ENCODE measurements at places on chromosomes 12 and 14. TPM values are rescaled to one million over a fixed set of nuclear protein-coding genes. Genes with fewer than 3 reads are reported as not detected.

GRCh38 chr12:113432986-113433385 lies 10.8 kb downstream of the SDSL start:
- DNase-seq, result no peak

DNA sequence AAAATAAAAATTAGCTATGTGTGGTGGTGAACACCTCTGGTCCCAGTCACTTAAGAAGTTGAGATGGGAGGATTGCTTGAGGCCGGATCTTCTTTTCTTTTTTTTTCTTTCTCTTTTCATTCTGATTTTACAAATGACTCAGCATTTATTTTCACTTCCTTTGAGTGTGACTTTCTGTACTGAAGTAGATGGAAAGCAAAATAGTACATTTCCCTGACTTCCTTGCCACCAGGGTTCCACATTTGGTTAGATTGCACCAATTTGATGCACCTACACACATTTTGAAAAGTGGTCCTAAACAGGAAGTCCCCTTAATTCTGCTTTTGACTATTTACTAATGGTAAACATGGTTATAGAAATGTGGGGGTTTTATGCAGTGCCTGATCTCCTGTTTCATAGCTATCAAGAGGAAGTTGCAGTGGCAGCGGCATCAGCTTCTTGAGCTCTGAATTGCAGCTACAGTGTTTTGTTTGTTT lies 13.0 kb upstream of the LEMD3 start:
- DNase-seq, result no peak

DNA sequence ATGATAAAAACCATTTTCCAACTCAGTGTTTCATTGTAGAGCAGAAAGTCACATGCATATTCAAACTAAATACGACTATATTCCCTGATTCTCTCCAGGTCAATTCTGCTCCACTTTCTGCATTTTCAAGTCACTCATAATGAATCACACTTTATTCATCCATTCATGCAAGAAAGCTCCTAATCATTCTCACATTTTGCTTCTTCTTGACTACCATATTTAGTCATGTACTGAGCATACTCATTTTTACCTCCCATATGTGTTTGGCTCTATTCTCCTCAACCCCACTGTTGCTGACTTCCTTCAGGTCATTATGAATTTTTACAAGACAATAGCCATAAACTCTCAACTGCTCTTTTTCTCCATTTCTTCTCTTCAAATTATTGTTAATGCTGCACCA lies 43.4 kb upstream of the PIK3C2G start:
- no peak for DNase-seq

Gene RDH12
- not detected for total RNA-seq

GRCh38 chr14:42671636-42672035 lies 1065.0 kb downstream of the LRFN5 start:
- DNase-seq, result no peak

GRCh38 chr12:93569301-93569655 lies 3.2 kb upstream of the SOCS2 start:
- DNase-seq, result no peak

DNA sequence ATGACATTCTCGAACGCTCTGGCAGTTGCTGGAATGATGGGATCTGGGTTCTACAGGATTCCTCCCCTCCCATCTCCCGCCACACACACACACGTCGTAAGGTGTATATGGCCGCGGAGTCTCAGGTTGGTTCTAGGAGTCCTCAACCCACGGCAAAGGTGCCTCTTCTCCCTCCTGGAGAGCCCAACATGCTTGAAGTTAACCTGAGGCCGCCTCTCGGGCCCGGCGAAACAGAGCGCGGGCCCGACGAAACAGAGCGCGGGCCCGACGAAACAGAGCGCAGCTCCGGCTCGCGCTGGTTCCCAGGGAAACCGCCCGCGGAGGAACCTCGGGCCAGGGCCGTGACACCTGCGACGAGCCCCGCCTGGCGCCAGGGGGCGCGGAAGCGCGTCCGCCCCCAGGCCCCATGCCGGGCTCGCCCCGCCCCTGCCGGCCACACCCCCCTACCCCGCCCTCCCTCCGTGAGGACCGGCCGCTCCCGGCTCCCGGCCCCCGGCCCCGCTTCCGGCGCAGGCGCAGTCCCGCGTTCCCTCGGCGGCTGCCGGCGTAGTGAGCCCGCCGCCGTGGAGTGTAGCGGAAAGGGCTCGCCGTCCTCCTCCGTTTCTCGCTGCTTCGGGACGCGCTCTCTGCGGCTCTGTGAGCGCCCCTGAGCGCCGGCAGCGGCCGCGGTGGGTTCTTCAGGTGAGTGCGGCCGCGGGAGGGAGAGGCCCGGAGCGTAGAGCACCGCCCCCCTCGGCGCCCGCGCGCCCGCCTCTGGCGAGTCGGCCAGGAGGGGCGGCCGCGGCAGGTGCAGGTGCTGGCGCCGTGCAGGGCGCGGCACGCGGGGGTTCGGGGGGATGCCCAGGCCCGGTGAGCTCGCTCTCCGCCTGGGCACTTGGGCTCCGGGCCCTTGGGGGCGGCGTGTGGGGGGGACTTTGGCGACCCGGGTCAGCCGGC lies at the start of gene RAB3IP:
Gene RAB3IP, plus strand, starts transcription at position 510 of the 936 bp plus-strand sequence. CDS start 16,549 bp downstream, outside the sequence.
- peak; percentile 82 for DNase-seq

DNA sequence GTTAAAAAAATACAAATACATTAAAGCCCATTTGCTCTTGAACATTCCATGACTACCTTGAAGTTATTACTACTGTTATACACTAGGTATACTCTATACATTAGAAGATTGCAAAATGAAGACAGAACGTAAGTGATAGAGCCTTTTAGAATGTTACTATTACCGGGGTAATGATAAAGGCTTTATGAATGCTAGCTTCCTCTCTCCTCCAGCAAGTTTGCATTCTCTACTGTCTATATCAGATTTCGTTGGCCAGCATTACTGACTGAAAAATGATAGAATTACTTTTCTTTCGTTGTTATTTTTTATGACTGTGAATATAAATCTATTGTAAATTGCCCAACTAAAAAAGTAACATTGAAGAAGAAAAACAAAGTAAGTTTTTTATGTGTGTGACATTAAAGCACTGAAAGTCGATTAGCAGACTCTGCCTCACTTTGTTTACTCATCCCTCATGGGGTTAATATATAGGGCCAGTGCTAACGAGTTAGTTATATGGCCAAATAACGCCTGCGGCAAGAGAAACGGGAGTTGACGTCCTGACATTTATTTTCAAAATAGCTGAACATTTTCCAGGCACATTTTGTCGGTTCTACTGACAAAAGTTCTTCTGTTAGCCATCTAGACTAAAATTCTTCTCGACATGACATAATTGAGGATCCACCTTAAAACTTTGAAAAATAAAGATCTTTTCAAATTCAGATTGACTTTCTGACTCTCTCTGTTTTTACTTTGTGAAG lies 163.8 kb upstream of the KITLG start:
- no peak for DNase-seq

Gene BDKRB2
- total RNA-seq, result 0.29 TPM

Gene CFAP251
- total RNA-seq, result 4.5 TPM

GRCh38 chr14:61671082-61671481 lies 24.2 kb upstream of the HIF1A start:
- DNase-seq, result no peak

Measured in chondrocyte (in vitro differentiated cells).